Left lung (tissue), 14 donors: ENCODE measurements at places on chromosomes 3 and 15.

DNA sequence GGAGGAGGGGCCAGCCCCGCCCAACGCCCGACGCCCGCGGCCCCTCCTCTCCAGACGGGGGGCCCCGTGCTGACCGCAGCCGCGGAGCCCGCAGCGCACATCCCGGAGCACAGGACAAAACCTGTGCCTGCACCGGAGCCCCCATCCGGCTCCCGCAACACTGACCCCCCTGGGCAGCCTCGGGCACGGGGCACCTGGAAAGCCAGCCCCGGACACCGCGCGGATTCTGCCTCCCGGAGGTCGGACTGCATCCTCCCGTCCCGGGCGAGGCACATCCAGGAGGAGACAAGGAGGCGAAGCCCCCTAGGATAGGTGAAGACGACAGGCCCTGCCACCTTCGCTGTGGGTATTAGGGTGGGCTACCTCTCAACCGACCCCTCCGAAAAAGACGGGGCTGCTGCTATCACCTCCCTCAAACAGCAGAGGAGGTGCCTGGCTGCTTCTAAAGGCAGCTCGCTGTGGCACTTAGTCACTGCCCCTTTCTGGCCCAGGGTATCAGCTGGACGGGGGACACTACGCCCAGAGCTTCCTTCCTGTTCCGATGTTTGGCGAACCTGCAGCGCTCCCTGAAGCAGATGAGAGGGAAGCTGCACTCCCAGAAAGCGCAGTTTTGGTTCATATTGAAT, 10.6 kb downstream of the XXYLT1 start:
- H3K27me3 ChIP-seq = no peaks in the 10 kb centered on the region
- peak overlapping the region; percentile 62 for H3K4me3 ChIP-seq
- DNase-seq = peak; percentile 70
- peaks cover 47% of the 10 kb centered on the region for H3K4me1 ChIP-seq
- H3K36me3 ChIP-seq = no peaks in the 10 kb centered on the region
- peak overlapping the region; percentile 94 for H3K27ac ChIP-seq

- H3K36me3 ChIP-seq = no peaks in the 10 kb centered on the region
- peaks cover 56% of the 10 kb centered on the region for H3K4me1 ChIP-seq
- H3K27ac ChIP-seq = peak overlapping the region; percentile 89
- no peaks in the 10 kb centered on the region for H3K27me3 ChIP-seq
- peak overlapping the region; percentile 48 for H3K4me3 ChIP-seq
- no peak for DNase-seq
Measured at GRCh38 chr3:196633555-196634151, 5.8 kb upstream of the NRROS start.

GRCh38 chr3:136332776-136333175, 82.6 kb downstream of the PCCB start:
- H3K27me3 ChIP-seq = no peaks in the 10 kb centered on the region
- H3K27ac ChIP-seq = no peak overlapping the region
- DNase-seq = no peak
- no peaks in the 10 kb centered on the region for H3K36me3 ChIP-seq
- H3K4me3 ChIP-seq = no peak overlapping the region
- no peaks in the 10 kb centered on the region for H3K4me1 ChIP-seq

DNA sequence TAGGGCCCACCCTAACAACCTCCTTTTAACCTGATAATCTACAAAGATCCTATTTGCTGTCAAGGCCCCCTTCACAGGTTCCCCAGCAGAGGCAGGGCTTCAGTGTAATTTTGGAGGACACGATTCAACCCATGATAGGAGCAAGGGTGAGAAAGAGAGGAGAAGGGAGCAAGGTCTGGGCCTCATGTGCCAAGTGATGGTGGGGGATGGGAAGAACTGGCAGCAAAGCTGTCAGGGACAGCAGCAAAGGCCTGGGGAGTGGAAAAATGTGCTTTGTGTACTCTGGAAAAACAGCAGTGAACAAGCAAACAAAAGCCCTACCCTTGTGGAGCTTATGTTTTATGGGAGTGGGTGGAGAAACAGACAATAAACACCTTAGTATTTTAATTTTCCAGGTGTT, 2.7 kb upstream of the GALNT15 start:
- no peaks in the 10 kb centered on the region for H3K27me3 ChIP-seq
- no peak overlapping the region for H3K27ac ChIP-seq
- DNase-seq = no peak
- H3K4me3 ChIP-seq = no peak overlapping the region

DNA sequence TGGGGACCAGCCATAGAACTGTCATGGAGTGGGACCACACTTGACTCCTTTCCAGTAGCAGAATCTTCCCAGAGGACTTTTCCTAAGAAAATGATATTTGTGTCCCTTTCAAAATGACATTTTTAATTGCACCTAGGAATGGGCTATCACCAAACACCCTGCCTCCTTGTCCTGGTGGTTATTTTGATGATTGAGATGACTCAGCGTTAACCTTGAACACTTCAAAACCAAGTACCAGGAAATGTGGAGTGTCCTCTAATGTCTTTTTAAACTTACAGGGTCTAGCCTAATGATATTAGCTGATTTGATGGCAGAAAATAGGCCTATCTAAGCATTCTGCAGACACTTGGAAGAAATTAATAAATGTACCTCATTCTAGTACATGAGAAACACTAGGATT, 90.7 kb downstream of the HHLA2 start:
- H3K36me3 ChIP-seq = no peaks in the 10 kb centered on the region
- no peaks in the 10 kb centered on the region for H3K4me1 ChIP-seq
- no peaks in the 10 kb centered on the region for H3K27me3 ChIP-seq
- H3K27ac ChIP-seq = no peak overlapping the region
- no peak overlapping the region for H3K4me3 ChIP-seq
